ENCODE measurements at places on chromosomes 12 and 14.

- no peak for DNase-seq
These were observed 279.0 kb downstream of the GRIN2B start for GRCh38 chr12:13702381-13702780.

DNA sequence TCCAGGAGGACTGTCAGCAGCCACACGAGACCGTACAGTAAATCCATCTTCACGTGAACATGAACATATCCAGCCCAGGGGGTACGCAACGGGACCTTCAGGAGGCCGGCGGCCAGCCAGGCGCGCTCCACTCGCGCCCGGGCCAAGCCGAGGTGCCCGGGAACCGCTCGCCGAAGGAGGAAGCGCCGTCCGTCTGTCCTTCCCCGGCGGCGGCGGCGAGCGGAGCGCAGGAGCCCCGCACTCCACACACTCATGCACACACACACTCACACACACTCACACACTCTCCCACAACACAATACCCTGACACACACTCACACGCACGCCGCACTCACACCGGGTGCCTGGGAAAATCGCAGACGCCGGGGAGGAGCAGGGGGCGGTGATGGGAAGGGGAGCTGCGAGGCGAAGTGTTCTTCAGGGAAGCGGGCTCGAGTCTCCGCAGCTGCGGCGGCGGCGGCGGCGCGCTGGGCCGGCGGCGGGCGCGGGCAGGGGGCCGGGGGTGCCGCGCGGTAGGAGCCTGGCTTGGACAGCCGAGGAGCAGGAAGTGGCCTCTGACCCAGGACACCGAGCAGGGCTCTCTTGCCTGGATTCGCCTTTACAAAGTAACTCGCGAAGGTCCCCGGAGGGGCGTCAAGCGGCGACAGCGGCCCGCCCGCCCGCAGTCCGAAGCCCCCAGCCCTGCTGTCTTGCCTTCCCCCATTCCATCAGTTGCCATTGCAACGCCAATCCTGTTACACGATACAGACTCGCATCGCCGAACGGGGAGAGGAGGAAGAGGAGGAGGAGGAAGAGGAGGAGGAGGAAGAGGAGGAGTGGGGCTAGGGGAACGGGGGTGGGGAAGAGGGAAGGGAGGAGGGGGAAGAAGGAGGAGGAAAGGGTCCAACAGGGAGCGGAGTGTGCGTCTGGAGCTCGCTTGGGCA, 601 bp downstream of the MDGA2 start:
- DNase-seq: no peak

- DNase-seq: peak; percentile 27
These were observed 6.2 kb downstream of the CMKLR1 start for GRCh38 chr12:108332791-108333382.

- DNase-seq: no peak
These were observed 119.3 kb upstream of the FSCB start for GRCh38 chr14:44626423-44626822.

DNA sequence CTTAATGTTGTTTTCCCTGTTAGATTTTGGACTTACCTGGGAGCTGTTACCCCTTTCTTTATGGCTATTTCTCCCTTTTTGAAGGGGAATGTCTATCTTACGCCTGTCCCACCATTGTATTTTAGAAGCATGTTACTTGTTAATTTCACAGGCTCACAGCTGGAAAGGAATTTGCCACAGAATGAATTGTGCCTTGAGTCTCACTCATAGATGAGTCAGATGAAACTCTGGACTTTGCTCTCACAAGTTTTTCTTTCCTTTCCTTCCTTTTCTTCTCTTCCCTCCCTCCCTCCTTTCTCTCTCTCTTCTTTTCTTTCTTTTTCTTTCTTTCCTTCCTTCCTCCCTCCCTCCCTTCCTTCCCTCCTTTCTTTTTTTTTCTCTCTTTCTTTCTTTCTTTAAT, 9.3 kb upstream of the ATF7IP start:
- DNase-seq: no peak
